NCI-H2081 treated with DMSO at 0.1 percent for 48 hours (cell line): ENCODE measurements at places on chromosomes 4 and X.

- no peak for DNase-seq
Measured at GRCh38 chrX:151973851-151974335, 583 bp downstream of the GABRE start.

DNA sequence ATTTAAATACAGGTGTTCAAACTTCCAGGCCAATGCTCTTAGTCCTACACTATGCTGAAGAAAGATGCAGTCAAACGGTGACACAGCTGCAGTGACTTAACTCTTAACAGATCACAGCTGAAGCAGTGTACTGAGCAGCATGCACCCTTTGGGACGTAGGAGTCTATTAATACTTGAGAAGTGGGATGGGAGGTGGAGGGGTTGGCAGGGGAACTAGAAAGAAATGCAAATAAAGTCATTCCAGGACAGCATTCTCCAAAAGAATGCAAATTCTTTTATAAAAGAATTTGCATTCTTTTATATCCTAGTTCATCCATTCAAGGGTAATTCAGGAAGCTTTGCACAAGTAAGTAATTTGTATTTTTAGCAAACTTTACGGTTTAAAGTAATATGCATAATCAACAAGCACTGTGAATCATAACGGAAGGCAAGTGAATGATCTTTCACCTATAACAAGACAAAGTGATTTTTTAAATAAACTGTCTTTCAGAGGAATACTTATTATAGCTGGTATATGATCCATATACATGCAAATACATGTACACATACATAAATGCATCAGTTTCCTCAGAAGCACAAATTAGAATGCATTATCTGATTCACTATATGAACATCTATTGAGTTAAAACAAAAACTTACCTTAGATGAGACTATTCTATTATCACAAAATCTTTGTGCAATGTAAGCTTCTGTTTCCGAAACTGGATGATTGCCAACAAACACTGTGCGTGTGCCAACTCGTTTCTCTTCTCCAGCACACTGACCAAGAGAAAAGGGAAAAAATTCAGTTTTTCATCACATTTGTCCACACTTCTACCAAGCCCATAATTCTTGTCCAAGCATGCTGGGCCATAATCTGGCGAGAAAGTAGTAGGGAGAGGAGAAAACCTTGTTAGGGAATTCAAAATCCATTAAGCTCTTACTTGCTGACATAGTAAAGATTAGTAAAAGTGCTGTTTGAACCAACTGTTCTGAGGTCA lies 106.5 kb downstream of the ATP11C start:
- DNase-seq: no peak

DNA sequence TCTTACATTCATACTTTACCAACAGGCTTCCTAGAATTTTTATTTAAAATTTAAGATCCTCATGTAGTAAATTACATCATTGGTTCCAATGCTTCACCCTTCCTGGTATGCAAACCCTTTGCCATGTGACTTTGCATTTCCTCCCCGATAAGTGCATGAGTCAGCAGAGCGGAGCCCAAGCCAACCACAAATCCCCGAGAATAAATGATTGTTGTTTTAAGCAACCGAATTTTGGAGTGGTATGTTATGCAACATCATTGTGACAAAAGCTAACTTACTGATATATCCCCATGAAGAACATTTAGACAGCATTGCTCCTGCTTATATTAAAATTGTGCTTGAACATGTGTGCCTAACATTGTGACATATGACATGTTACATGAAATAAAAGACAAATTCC lies 199.4 kb upstream of the DDX53 start:
- no peak for DNase-seq

- no peak for DNase-seq
Measured at GRCh38 chr4:742742-743311, 37.2 kb downstream of the PCGF3 start.
